ENCODE measurements at places on chromosomes 13 and 19.
A peak's percentile ranks its signal among the peaks of the same experiment; 100 is the strongest.

GRCh38 chr13:46192412-46192811, 10.4 kb upstream of the LCP1 start:
- no peak for DNase-seq

DNA sequence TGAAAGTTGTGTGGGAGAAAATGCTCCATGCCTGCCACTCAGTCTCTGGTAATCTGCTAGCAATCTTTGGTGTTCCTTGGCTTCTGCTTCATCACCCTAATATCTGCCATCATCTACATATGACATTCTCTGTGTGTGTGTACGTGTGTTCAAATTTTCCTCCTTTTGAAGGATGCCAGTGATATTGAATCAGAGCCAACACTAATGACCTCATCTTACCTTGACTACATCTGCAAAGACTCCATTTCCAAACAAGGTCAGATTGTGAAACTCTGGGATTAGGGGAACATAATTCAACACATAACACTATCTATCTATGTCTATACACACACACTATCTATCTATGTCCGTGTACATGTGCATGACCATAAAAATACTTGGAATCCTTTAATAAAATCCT, 81.4 kb upstream of the IRS2 start:
- DNase-seq, result no peak

GRCh38 chr19:34997071-34997617, 3.0 kb upstream of the GRAMD1A start:
- peak; percentile 86 for DNase-seq

DNA sequence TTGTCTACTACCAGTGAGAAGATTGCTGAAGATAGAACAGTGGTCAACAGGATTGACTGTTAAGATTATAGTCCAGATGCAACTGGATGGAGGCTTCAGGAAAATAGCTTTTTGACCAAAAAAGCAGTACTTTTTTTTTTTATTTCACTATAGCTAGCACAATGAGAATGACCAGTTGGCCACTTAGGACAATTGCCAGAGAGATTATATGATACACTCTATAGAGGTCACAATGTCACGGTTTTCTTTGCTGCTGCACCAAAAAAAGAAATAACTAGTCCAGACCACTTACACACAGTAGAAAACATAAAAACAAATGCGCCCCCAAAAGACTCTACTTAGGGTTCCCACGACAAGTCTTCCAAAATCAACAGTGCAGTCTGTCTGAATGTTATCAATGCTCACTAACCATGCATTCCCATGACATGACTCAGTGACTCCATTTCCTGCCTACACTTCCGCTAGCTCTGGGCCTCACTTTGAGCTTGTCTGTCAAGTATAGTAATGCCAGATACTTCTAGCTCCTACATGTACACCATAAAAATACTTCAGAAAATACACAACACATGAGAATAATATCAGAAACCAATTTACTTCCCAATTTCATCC, 209.1 kb upstream of the STARD13 start:
- no peak for DNase-seq

- no peak for DNase-seq
These were observed 7.8 kb upstream of the DGKH start for GRCh38 chr13:42040730-42041010.

- no peak for DNase-seq
These were observed 23.4 kb downstream of the CEBPG start for GRCh38 chr19:33396701-33397535.

DNA sequence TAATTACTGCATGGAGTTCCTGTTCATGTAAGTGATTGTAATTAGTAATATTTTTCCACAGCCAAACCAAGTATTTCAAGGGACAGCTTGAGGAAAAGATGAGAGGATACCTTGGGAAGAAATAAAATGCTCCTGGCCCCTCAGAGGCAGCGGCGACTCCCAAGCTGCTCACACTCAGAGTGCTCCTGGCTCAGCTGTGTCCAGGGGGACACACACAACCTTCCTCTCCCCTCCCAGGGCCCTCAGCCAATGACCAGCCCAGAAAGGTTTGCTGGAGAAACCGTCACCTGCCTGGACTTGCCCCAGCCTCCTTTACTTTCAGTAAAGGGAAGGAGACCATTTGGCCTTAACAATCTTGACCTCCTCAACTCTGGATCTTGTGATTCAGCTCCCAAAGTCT, 51.1 kb downstream of the CRYL1 start:
- no peak for DNase-seq

- DNase-seq, result no peak
These were observed 9.2 kb downstream of the CEACAM1 start for GRCh38 chr19:42519108-42519507.

GRCh38 chr13:35954207-35954560, 177.0 kb downstream of the DCLK1 start:
- no peak for DNase-seq

DNA sequence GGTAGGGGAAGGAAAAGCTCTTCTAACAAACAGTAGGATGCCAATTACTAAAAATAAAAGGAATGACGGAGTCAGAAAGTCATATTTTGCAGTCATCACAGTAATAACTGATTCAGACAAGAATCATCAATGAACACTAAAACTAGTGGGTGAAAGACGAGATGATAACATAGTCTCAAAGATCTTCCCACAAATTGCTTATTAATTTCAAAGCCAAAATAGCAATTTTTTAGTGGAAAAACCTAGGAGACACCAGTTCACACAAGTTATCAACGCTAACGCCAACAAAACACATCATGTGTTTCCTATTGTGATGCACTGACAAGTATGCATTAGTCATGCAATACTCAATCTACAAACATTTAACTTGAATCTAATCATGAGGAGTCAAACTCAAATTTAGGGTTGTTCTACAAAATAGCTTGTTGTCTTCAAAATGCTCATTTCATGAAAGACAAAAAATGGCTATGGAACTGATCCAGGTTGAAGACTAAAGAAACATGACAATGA, 18.6 kb downstream of the ZNF233 start:
- DNase-seq, result no peak

GRCh38 chr13:99419591-99420243, 81.6 kb upstream of the TM9SF2 start:
- no peak for DNase-seq

GRCh38 chr19:55355213-55355821, 798 bp upstream of the COX6B2 start:
- DNase-seq, result no peak

- no peak for DNase-seq
These were observed 252.5 kb downstream of the LHFPL6 start for GRCh38 chr13:39350461-39350881.

DNA sequence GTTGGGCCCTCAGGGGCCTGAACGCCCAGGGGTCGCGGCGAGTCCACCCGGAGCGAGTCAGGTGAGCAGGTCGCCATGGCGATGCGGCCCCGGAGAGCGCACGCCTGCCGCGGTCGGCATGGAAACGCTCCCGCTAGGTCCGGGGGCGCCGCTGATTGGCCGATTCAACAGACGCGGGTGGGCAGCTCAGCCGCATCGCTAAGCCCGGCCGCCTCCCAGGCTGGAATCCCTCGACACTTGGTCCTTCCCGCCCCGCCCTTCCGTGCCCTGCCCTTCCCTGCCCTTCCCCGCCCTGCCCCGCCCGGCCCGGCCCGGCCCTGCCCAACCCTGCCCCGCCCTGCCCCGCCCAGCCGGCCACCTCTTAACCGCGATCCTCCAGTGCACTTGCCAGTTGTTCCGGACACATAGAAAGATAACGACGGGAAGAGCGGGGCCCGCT, at the start of gene CCNA1:
TSS of gene CCNA1 (plus strand) at position 390 of the 439 bp plus-strand sequence. CDS start 562 bp downstream, outside the sequence.
- no peak for DNase-seq

DNA sequence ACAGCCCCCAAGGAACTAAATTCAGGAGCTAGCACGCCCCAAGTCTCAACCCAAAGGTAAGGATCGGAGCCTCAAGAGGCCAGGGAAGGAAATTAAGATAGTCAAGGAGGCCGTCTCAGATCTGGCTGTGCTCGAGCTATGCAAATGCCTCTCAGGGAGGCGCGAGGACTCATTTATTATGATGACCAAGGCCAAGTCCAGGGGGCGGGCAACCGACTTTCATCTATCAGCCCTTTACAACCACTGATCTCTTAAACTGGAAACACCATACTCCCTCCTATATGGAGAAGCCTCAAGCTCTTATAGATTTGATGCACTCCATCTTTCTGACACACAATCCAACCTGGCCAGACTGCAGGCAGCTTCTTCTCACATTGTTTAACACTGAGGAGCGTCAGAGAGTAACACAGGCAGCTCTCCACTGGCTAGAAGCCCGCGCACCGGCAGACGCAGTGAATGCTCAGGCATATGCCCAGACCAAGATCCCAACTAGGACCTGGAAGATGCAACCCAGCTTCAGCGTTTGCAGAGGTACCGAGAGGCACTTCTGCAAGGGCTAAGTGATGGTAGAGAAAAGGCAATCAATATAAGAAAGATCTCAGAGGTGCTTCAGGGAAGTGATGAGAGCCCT, 9.6 kb upstream of the SLC15A1 start:
- DNase-seq, result no peak

- no peak for DNase-seq
These were observed 38.1 kb downstream of the CCDC169 start for GRCh38 chr13:36259361-36260137.

- DNase-seq, result no peak
These were observed 6.2 kb downstream of the ABHD8 start for GRCh38 chr19:17296976-17297375.

DNA sequence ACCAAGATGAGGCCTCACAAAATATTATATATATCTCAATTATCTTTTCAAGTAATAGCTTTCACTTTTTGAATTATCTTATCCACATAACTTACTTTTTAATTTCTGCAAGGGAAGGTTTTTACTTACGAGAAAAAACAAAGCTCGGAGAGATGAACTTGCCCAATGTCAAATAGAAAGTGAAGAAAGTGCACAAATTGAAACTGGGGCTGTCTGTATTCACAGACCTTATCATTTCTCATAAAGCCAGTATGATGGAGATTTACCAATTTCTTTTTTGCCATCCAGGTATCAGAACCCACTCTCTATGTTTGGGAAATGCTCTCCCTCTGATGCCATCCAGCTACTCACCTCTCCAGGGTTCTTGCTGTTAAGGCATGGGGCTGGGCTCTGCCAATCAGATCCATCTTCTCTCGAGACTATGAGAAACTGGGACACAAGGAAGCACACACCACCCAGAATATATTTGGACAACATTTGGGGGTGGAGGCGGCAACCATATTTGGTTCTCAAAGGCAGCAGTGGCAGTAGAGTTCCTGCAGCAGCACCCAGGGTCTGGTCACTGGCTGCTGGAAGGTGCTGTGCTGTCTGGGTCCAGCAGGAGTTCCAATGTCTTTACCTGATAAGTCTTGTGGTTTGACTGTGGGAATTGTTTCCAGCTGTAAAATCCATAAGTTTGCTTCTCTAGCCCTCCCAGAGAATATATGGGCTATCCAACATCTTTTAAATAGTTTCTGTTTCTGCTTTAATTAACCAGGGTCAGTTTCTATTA, 45.8 kb upstream of the SCEL start:
- DNase-seq, result no peak

DNA sequence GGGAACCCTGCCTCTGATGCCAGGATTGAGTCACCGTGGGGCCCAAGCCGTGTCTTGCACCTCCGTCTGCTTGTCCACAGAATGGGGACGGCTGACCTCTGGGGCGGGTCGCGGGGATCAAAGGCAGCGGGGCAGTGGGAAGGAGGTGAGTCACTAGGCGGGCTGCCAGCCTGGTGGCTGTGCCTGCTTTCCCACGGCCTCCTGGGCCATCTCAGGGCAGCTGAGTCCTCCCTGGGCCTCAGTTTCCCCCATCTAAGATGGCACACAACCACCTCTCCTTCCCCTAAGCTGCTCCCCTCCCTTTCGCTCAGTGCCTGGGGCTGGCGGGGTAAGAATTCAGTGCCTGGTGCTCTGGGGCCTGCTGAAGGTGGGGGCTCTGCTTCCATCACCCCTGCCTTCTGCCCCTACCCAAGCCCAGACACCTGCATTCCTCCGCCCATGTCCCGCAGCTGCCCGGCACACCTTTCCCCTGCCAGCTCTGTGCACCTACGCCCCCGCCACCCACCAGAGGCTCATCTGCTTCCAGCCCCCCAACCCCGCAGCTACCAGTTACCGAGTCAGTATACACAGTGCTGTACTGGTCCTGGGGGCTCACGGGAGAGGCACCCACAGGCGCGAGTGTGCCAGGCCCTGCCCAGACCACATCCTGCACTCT, 3.5 kb downstream of the MKNK2 start:
- DNase-seq, result no peak

DNA sequence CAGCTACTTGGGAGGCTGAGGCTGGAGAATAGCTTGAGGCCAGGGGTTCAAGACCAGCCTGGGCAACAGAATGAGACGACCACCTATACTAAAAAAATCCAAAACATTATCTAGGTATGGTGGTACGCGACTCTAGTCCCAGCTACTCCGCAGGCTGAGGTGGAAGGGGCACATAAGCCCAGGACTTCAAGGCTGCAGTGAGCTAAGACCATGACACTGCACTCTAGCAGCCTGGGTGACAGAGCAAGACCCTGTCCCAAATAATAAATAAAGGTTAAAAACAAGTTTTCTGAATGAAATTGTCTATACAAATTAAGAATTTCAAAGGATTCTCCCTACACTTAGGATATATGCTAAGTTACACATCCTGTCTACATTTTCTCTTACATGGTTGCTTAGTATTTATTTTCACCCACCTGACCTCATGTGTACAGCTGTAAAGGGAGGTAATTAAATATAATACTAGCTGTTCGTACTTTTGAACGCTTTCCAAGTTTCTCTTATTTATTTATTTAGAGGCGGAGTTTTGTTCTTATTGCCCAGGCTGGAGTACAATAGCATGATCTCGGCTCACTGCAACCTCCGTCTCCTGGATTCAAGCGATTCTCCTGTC, 1.6 kb downstream of the SLC25A30 start:
- peak; percentile 73 for DNase-seq

GRCh38 chr19:40417643-40417981, 4.4 kb upstream of the PRX start:
- DNase-seq, result no peak

DNA sequence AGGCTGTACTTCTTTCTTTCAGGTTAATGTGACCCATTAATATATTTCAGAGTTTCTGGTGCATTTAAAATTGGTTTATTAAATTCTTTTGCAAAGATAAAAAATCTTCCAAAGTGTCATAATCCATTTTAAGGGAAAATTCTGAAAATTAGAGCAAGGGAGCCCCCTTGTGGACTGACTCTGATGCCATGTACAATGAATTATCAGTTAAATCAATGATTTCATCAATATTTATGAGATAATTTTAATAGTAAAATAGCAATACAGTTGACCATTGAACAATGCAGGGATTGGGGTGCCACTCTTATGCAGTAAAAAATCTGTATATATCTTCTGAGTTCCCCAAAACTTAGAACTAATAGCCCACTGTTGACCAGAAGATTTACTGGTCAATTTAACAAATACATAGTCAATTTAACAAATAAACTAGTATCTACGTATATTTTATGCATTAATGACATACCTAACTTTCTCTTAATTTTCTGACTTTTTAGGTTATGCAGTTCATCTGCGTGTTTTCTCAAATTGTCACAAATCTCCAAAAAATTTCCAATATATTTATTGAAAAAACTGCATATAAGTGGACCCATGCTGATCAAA, 479.1 kb upstream of the MIR17HG start:
- DNase-seq, result peak; percentile 24
